Right atrium auricular region (tissue), 2 donors: ENCODE measurements at places on chromosomes 5 and 9. TPM values are rescaled to one million over a fixed set of nuclear protein-coding genes. Genes with fewer than 3 reads are reported as not detected.

SPATA9 gene
- 0.30 TPM for total RNA-seq

GRCh38 chr9:86350006-86350760, 4.0 kb downstream of the TUT7 start:
- H3K27me3 ChIP-seq = no peaks in the 10 kb centered on the region
- peaks cover 14% of the 10 kb centered on the region for H3K36me3 ChIP-seq
- H3K4me3 ChIP-seq = no peak overlapping the region
- no peak overlapping the region for H3K27ac ChIP-seq
- DNase-seq = no peak

GRCh38 chr5:45376417-45376816, 319.8 kb downstream of the HCN1 start:
- no peaks in the 10 kb centered on the region for H3K27me3 ChIP-seq
- no peaks in the 10 kb centered on the region for H3K36me3 ChIP-seq
- DNase-seq = no peak
- no peaks in the 10 kb centered on the region for H3K4me1 ChIP-seq

- DNase-seq = no peak
- H3K27me3 ChIP-seq = no peaks in the 10 kb centered on the region
- H3K27ac ChIP-seq = no peak overlapping the region
- H3K4me3 ChIP-seq = no peak overlapping the region
- H3K36me3 ChIP-seq = no peaks in the 10 kb centered on the region
Measured at GRCh38 chr9:75974016-75974766, 83.7 kb downstream of the PCSK5 start.

GRCh38 chr9:127509955-127510299, 58.6 kb downstream of the LRSAM1 start:
- peaks cover 37% of the 10 kb centered on the region for H3K36me3 ChIP-seq
- H3K4me1 ChIP-seq = peaks cover 19% of the 10 kb centered on the region
- H3K27ac ChIP-seq = peak overlapping the region; percentile 44
- no peaks in the 10 kb centered on the region for H3K27me3 ChIP-seq

DNA sequence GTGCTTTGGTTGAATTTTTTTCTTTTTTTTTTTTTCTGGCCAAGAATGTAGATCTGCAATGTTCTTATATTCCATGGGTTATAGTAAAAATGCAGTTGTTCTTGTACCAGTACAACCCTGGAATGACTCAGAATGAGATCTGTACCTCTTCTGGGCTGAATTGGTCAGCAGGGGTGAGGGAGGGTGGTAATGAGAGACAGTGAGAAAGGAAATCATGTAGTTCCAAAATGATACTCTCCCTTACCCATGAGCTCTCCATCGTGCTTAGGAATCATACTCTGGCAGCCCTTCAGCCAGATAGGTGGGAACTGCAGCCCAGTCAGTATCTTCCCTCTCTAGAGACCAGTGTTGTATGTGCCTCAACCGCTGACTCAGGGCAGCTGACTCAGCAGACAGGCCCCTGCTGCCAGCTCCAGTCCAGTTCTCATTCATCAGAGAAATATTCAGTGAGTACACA, 2.1 kb upstream of the GLIS3 start:
- H3K4me3 ChIP-seq = no peak overlapping the region
- no peak overlapping the region for H3K27ac ChIP-seq
- H3K27me3 ChIP-seq = no peaks in the 10 kb centered on the region
- no peaks in the 10 kb centered on the region for H3K36me3 ChIP-seq
- peaks cover 16% of the 10 kb centered on the region for H3K4me1 ChIP-seq

TAF11L5 gene
- total RNA-seq = not detected

DNA sequence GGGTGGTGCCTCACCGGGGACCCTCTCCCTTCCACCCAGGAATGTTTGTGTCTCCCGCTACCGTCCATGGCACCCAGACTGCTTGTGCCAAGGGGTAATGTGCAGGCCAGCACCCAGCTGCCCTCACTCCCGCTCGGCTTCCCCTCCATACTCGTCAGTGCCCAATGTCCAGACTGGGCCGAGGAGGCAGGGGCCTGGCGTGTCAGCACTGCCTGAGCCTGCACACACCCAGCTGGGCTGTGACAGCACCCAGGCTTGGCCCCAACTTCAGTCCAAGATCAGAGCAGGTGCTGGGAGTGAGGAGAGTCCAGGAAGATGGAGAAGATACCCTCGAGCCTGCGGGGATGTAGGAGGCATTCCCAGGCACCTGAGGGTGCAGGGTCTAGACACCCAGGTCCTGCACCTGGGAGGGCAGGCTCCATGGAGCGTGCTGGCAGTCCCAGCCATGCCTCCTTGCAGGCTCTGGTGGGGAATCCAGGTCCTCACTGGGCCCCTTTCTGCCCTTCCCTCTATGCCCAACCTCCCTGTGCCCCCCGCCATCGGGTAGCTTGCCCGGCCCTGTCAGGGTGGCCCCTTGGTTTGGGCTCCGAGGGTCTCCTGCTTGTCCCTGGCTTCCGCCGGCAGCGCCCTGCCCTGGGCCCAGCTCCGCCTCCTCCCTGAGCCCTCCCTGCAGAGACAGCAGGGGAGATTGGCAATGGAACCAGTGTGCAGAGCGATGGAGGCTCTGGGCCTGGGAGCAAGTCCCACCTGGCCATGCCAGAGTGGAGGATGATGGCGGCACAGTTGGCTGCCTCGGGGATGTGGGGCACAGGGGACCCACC, 250.8 kb upstream of the EDIL3 start:
- DNase-seq = no peak
- no peaks in the 10 kb centered on the region for H3K27me3 ChIP-seq
- H3K4me3 ChIP-seq = no peak overlapping the region
- no peak overlapping the region for H3K27ac ChIP-seq
- no peaks in the 10 kb centered on the region for H3K4me1 ChIP-seq
- H3K36me3 ChIP-seq = no peaks in the 10 kb centered on the region

DNA sequence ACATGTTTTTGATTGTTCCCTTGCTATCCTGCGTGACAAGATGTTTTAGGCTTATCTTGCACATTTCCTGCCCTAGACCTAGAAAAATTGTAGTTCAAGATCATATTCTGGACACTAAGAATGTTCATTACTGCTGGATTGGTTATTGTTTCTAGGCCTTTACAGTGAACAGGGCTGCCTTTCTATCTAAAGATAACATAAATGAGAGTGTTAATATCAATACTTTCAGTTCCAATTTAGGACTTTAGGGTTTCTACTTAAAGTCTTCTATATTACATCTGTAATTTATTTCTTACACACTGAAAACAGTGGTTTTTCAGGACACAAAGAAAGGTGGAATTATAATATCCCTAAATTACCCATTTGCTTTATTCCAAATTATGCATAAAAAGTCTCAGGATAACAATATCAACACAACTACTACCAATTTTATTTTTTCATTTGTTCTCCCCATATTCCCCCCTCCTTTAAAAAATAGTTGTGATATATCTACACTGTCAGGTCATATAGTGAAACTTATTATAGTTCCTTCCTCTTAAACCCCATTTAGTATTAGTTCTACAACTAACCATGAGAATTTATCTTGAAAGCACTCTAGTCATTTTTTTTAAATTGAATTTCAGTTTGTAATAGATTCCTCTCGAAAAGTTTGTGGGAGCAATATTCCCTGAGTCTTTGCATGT, 293.9 kb upstream of the RIOK2 start:
- H3K4me1 ChIP-seq = no peaks in the 10 kb centered on the region
- no peak overlapping the region for H3K4me3 ChIP-seq
- H3K27ac ChIP-seq = no peak overlapping the region

DNA sequence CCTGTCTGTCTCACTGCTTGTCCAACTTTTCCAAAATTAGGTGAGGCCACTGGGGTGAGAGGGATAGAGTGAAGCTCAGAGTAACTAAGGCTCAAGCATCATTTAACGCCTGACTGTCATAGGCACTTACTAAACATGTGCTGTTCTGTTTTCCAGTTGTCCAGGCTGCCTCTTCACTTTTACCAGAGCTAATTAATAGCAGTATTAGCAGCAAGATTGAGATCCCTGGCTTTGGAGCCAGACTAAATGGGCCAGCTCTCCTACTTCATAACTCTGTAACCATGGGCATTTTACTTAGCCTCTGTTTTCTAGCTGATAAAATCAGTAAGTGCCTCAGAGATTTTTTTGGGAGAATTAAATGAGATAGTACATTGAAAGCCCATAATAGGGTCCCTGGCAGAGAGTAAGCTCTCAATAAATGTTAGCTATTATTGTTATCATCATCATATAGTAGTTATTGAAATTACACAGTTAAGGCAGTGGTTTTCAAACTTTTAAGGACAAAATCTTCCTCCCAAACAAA, 146.2 kb upstream of the LHFPL2 start:
- H3K27me3 ChIP-seq = no peaks in the 10 kb centered on the region
- H3K4me3 ChIP-seq = no peak overlapping the region
- H3K4me1 ChIP-seq = no peaks in the 10 kb centered on the region

- no peaks in the 10 kb centered on the region for H3K36me3 ChIP-seq
- no peaks in the 10 kb centered on the region for H3K27me3 ChIP-seq
- H3K4me1 ChIP-seq = peaks cover 12% of the 10 kb centered on the region
- no peak overlapping the region for H3K27ac ChIP-seq
Measured at GRCh38 chr5:14587150-14587549, 5.6 kb downstream of the OTULINL start.

DNA sequence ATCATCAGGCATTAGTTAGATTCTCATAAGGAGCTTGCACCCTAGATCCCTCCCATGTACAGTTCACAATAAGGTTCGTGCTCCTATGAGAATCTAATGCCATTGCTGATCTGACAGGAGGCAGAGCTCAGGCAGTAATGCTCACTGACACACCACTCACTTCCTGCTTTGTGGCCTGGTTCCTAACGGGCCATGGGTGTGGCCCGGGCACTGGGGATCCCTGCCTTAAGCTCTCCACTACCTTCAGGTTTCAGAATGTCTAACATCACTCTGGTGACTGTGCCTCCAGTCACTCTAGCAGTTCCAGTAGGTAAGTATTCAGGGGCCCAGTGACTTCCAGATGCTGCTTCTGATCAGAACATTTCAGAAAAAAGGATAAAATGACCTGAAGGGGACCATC, 152.4 kb downstream of the LRRC70 start:
- DNase-seq = no peak
- no peak overlapping the region for H3K27ac ChIP-seq
- no peaks in the 10 kb centered on the region for H3K36me3 ChIP-seq
- H3K4me3 ChIP-seq = no peak overlapping the region
- no peaks in the 10 kb centered on the region for H3K27me3 ChIP-seq
- no peaks in the 10 kb centered on the region for H3K4me1 ChIP-seq

GRCh38 chr5:9054322-9054721, 491.6 kb downstream of the SEMA5A start:
- no peaks in the 10 kb centered on the region for H3K36me3 ChIP-seq
- no peak overlapping the region for H3K4me3 ChIP-seq
- peaks cover 2% of the 10 kb centered on the region for H3K4me1 ChIP-seq
- H3K27ac ChIP-seq = no peak overlapping the region

DNA sequence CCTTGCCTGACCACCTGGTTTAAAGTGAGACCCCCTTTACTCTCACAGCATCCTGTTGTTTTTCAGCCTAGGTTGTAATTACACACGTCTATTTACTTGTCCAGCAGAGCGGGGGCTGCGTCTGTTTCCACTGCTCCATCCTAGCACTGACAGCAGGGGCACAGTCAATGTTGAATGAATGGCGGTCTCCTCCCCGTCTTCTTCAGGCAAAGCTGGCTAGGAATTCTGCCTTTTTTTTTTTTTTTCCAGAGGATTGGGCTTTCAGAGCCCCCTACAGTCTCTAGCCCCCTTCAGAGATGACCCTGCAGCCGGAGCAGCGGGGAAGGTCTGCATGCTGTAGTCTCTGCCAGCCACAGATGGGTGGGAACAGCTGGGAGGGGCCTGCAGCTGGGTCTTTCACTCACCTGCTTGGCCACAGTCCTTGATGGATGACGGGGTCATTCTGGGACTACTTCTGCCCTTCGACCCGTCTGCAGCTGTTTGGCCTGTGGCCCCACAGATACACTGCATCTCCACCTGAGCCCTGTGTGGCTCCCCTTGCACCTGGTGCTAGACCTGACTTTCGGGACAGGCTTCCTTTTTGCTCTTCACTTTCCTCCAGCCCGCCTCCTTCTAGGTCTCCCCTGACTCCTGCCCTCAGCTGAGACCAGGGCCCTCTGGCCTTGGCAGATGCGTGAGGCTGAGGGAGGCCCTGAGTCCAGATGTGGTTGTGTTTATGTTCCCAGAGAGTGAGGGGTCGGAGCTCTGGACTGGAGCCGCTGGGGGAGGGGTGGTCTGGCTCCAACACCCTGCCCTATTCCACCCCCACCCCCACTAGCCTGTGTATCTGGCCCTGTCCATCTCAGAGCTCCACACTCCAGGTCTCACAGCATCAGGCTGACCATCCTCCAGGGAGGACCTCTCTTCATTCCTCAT, 8.0 kb downstream of the PITX1 start:
- H3K27ac ChIP-seq = no peak overlapping the region
- H3K27me3 ChIP-seq = peaks cover 35% of the 10 kb centered on the region
- no peaks in the 10 kb centered on the region for H3K4me1 ChIP-seq
- no peak for DNase-seq
- no peaks in the 10 kb centered on the region for H3K36me3 ChIP-seq
- H3K4me3 ChIP-seq = no peak overlapping the region

DNA sequence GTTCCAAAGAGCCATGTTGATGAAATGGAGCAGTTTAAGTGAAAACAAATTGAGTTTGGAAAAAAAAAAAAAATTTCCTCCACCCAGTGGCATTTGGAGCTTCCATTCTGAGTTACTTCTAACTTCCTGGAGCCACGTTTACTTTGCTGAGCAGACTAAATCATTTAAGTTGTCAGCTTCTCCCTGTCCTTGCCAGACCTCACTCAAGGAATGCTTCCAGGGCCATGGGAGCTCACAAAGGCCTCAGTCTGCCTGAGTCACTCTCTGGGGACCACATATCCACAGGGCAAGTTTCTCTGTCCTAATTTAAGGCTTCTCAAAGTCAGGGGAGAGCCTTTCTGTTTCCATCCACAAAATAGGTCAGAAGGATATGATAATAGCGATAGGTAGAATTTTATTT, 210.3 kb upstream of the TNC start:
- H3K36me3 ChIP-seq = no peaks in the 10 kb centered on the region
- DNase-seq = no peak
- H3K27me3 ChIP-seq = no peaks in the 10 kb centered on the region
- no peak overlapping the region for H3K27ac ChIP-seq
- H3K4me3 ChIP-seq = no peak overlapping the region
- H3K4me1 ChIP-seq = peaks cover 12% of the 10 kb centered on the region

DNA sequence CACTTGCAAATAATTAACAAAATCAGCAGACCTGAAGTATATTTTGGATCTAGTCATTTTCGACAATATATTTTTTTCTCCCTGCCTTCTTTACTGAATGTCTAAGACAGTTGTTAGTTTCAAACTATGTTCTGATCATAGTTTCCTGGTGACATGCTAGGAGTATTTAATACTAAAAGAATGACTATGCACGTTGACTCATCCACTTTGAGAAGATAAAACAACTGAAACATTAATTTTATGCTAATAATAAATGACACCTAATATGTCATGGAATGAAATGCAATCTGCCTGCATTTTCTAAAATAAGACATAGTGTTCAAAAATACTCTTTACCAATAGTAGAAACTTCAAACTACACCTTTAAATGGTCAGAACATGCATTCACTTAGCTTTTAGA, 2123.7 kb upstream of the C9orf72 start:
- H3K4me1 ChIP-seq = no peaks in the 10 kb centered on the region
- H3K27me3 ChIP-seq = no peaks in the 10 kb centered on the region
- no peak for DNase-seq
- H3K4me3 ChIP-seq = no peak overlapping the region
- no peaks in the 10 kb centered on the region for H3K36me3 ChIP-seq

RNF180 gene
- 21.1 TPM for total RNA-seq

- H3K36me3 ChIP-seq = no peaks in the 10 kb centered on the region
- no peaks in the 10 kb centered on the region for H3K4me1 ChIP-seq
- no peak overlapping the region for H3K27ac ChIP-seq
- no peak for DNase-seq
- no peak overlapping the region for H3K4me3 ChIP-seq
Measured at GRCh38 chr9:110977259-110977709, 61.0 kb downstream of the LPAR1 start.

SMIM23 gene
- total RNA-seq = not detected

IGFBPL1 gene
- 2.8 TPM for total RNA-seq

ETF1 gene
- total RNA-seq = 62.0 TPM

GRCh38 chr5:88269222-88269771, 652 bp upstream of the TMEM161B start:
- DNase-seq = no peak
- H3K27me3 ChIP-seq = no peaks in the 10 kb centered on the region
- peak overlapping the region; percentile 73 for H3K4me3 ChIP-seq
- peak overlapping the region; percentile 85 for H3K27ac ChIP-seq
